ENCODE measurements at places on chromosomes 11 and 22. TPM values are rescaled to one million over a fixed set of nuclear protein-coding genes. Genes with fewer than 3 reads are reported as not detected.

- DNase-seq: no peak
Observed at GRCh38 chr22:45508814-45509213, 6.1 kb downstream of the FBLN1 start.

- DNase-seq: no peak
Observed at GRCh38 chr11:27921472-27921871, 186.5 kb downstream of the KIF18A start.

- no peak for DNase-seq
Observed at GRCh38 chr11:8403310-8403709, 139.6 kb upstream of the LMO1 start.

DNA sequence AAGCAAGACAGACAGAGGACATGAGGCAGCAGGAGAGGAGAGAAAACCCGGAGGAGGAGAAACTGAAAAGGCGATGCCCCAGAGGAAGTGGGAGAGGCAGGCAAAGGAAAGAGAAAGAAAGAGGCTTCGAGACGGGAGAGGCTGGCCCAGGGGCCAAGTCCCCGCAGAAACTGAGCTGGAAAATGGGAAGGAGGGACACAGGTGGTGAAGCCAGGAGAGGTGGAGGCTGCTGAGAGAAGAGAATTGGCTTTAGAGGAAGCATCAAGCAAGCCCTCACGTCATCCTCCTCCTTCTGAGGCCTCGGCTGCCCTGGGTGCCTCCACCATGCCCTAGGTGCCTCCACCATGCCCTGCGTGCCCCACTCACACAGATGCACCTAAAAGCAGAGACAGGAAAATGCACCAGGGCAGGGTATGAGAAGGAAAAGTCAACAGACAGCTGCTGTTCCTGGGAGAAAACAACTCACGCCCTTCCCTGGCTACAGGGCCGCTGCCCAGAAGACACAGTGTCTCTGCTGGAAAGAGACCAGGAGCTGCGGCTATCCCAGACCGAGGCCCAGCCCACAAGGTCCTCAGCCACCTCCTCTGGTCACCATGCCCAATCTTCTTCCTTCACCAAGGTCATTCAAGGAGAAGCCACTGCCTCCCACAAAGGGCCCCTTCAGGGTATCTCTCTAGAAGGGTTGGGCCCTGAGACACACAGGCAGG lies 14.3 kb downstream of the FXYD6 start:
- no peak for DNase-seq

Gene MMP13
- total RNA-seq: not detected
